ENCODE measurements at places on chromosomes 5 and 9. TPM values are rescaled to one million over a fixed set of nuclear protein-coding genes. Genes with fewer than 3 reads are reported as not detected.

Gene PCBD2
- 11.8 TPM for total RNA-seq

Gene HSPA9
- total RNA-seq: 352 TPM

Gene NINJ1
- total RNA-seq: 101 TPM

Gene ENDOG
- total RNA-seq: 27.0 TPM

Gene CDO1
- 0.09 TPM for total RNA-seq

Gene CAMSAP1
- total RNA-seq: 20.2 TPM

Gene ALDH1A1
- 4,899 TPM for total RNA-seq

Gene SOHLH1
- 0.09 TPM for total RNA-seq

Gene LCN2
- total RNA-seq: 3.3 TPM

Gene IFNA13
- total RNA-seq: not detected

Gene SLC22A4
- total RNA-seq: 3.9 TPM

Gene SIMC1
- total RNA-seq: 13.8 TPM

Gene CD72
- total RNA-seq: 0.08 TPM

Data from A549 treated with CpdA at 1 μM for 4 hours (cell line).